Activated CD4-positive, alpha-beta T cell treated with anti-CD3 and anti-CD28 coated beads, Interleukin-2, Interleukin-4, amounts not matched to agents 100 ng/mL and 50 ng/mL, durations not matched to agents 16 hours and 8 hours (primary cell): ENCODE measurements at places on chromosomes 6 and 20.
A peak's percentile ranks its signal among the peaks of the same experiment; 100 is the strongest.

DNA sequence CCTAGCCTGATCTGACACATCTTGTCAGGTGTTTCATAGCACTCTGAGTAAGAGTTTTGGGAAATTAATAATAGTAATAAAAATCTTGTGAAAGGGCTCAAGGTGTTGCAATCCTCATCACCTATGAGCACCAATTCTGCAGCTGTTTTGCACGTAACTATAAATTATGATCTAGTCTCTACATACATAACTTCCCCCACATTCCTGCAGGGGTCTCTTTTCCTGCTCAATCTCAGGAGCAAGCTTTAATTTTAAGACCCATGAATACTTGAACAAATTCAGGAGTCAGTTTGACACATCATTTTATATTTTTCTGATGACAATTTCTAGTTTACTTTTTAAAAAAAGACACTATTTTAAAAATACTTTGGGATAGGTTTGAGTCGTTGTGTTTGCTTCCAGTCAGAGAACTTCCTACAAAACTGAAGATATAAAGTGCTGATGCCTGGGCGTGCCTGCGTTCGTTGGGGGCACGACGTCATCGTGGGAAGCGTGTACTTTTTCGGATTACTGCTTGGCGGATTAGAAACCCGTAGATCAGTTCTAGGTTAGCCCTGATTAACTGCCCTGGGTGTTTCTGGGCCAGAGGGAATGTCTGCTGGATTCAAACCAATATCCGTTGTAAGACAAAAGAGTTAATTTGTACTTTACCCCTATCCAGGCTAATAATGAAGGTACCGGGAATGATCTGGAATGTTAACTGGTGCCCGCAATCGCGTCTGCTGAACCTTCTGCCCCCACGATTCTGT is 1.0 kb upstream of the E2F3 start:
- DNase-seq: peak; percentile 33

GRCh38 chr6:163179061-163179460 is 235.5 kb upstream of the QKI start:
- DNase-seq: no peak

DNA sequence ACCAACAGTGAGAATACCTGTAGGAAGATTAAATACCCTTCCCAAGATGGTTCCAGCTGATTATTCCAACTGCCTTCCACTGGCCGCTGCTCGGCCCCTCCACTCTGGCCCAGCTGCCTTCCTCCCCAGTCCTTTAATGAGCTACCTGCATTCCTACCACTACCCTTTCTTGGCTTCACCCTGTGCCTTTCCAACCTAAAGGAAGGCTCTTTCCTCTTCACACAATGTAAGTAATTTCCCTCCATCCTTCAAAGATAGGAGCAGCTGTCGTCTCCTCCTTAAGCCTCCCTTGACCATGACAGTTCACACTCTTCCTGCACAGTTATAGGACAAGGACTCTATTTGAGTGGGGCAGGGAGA is 16.2 kb upstream of the SNX9 start:
- no peak for DNase-seq

GRCh38 chr20:32647606-32648005 is 26.1 kb downstream of the C20orf203 start:
- DNase-seq: no peak

DNA sequence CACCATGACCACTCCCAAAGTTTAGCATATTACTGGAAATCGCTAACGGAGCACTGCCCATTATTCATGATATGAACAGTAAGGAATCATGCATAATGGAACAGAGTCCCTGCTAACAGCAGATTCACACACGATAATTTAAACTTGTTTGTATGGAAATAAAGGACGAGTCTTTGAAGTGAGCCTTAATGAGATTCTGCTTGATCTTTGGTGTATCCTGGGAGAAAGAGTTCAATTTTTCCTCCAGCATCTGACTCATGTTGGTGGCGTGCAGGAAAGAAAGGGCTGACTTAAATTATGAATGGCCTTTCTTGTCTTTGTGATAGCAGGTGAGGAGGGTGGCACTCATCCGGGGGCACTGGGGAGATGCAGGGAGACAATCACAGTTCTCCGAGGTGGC is 194.6 kb downstream of the ZNF217 start:
- no peak for DNase-seq

- no peak for DNase-seq
Measured at GRCh38 chr6:7236306-7237209, 76.4 kb downstream of the SSR1 start.

- DNase-seq: no peak
Measured at GRCh38 chr6:5247201-5247600, 13.5 kb downstream of the LYRM4 start.

DNA sequence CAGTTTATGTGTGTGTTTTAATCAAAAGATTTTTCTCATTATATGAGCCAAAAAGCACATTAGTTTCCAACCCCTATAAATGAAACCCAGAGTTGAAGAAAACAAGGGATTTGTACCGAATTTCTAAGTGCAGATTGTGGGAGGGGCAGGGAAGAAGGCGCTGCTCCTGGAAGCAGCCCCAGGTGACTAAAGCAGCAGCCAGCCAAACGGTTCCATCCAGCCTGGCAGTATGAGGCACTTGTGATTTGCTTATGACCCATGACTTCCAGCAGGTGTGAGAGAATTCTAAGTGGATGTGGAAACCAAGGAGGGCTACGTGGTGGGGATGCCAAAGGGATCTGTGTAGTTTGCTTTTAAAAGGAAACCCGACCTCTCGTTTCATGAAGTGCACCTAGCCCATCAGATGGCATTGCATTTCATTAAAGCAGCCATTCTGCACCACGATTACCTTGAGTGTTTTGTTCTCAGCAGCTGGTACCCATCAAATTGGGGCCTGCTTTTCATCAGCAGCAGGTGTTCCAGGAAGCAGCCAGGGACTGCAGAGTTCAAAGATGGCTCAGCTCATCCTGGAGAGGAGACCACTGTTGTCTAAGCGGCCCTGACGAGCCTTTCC is 79.1 kb downstream of the DTD1 start:
- no peak for DNase-seq

DNA sequence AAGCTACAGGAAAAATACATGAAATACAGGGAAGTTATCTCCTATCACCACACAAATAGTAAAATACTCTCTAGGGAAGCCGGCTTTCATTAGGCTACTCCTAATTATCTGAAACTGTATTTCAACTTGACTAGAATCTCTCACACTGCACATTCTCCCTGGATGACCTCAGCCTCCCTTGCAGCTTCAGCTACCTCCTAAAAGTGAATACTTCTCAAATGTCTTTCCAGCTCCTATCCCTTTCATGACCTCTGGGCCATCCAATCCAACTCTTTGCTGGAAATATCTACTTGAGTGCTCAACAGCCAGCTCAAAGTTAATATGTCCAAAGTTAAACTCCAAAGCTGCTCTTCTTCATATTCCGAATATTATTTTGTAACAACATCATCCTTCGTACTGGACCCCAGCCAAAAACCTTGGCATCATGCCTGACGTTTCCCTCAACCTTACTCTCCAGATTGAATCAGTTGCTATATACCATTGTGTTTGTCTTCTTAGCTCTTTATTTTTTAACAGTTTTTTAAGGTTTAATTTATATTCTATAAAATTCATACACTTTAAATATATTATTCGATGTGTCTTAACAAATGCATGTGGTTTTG is 29.4 kb upstream of the KIF6 start:
- no peak for DNase-seq

- no peak for DNase-seq
Measured at GRCh38 chr6:4879741-4880275, 103.6 kb downstream of the CDYL start.

GRCh38 chr6:135451617-135452190 is 45.8 kb downstream of the AHI1 start:
- DNase-seq: peak; percentile 50

DNA sequence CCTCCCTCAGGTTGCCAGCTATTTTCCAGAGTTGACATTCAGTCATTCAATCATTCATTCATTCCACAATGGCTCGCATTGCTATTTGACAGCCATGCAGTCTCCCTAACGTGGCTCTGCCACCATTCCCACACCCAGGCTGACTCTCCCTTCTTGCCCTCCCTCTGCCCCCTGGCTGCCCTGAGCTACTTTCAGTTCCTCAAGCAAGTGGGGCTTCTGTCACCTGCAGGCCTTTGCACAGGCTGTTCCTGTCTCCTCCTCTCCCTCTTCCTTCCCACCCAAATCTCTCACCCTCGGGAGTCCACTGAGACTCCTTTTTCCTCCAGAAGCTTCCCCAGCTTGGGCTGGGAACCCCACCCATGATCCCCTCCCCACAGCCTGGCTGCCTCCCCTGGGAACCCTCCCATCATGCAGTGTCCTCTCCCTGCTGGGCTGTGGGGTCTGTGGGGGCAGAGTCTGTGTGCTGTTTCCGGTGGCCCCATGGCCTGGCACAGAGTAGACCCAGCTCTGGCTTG is 2.6 kb downstream of the PACSIN1 start:
- no peak for DNase-seq

- DNase-seq: no peak
Measured at GRCh38 chr20:25453035-25453810, 45.8 kb downstream of the GINS1 start.

DNA sequence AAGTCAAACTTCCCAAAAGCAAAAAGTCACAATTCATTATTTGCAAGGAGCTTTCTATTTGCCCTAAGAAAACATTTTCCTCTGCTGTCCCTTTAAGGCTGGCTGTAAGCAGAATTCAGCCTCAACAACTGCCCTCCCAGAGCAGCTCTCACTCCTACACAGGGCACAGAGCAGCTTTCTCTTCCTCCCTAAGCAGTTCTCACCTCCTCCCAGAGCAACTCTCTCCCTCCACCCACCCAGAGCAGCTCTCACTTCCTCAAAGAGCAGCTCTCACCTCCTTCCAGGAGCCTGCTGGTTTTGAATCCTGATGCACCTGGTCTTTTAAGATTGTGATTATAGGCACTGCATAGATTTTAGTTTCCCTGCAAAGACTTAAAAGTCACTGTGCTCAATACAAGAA is 120.6 kb upstream of the TMEM181 start:
- no peak for DNase-seq

GRCh38 chr6:121848523-121849255 is 413.2 kb downstream of the GJA1 start:
- no peak for DNase-seq

GRCh38 chr6:10412461-10413261 is 2.2 kb downstream of the TFAP2A start:
- DNase-seq: no peak

GRCh38 chr20:37574199-37574890 is 46.7 kb upstream of the BLCAP start:
- no peak for DNase-seq

- no peak for DNase-seq
Measured at GRCh38 chr6:168032005-168032760, 34.7 kb downstream of the KIF25 start.

DNA sequence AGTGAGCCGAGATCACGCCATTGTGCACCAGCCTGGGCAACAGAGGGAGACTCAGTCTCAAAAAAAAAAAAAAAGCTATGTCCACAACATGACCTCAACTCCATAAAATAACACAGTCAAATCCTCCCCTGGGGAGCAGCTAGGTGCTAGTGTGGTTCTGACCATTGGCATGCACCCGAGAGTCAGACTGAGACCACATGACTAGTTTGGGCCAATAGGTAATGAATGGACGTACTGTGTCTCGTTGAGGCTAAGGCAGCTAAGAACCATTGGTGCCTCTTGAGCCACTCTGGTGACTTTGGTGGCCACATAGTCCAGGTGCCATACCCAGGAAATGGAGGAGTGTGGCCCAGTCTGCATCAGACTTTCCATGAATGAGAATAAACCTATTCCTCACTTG is 40.3 kb downstream of the ATP9A start:
- DNase-seq: no peak
